Glutamatergic neuron (in vitro differentiated cells): ENCODE measurements at places on chromosomes 2 and 18. TPM values are rescaled to one million over a fixed set of nuclear protein-coding genes. Genes with fewer than 3 reads are reported as not detected.

- H3K36me3 ChIP-seq = no peaks in the 10 kb centered on the region
- no peak overlapping the region for H3K27ac ChIP-seq
- no peaks in the 10 kb centered on the region for H3K4me1 ChIP-seq
Observed at GRCh38 chr2:118148133-118148532, 59.9 kb downstream of the INSIG2 start.

- H3K27me3 ChIP-seq = peaks cover 56% of the 10 kb centered on the region
- H3K27ac ChIP-seq = peak overlapping the region; percentile 29
- H3K36me3 ChIP-seq = no peaks in the 10 kb centered on the region
Observed at GRCh38 chr2:44943031-44943692, 1.7 kb downstream of the SIX3 start.

- DNase-seq = no peak
- no peak overlapping the region for H3K4me3 ChIP-seq
- H3K27ac ChIP-seq = no peak overlapping the region
Observed at GRCh38 chr2:9388950-9389911, 34.1 kb downstream of the ITGB1BP1 start.

DNA sequence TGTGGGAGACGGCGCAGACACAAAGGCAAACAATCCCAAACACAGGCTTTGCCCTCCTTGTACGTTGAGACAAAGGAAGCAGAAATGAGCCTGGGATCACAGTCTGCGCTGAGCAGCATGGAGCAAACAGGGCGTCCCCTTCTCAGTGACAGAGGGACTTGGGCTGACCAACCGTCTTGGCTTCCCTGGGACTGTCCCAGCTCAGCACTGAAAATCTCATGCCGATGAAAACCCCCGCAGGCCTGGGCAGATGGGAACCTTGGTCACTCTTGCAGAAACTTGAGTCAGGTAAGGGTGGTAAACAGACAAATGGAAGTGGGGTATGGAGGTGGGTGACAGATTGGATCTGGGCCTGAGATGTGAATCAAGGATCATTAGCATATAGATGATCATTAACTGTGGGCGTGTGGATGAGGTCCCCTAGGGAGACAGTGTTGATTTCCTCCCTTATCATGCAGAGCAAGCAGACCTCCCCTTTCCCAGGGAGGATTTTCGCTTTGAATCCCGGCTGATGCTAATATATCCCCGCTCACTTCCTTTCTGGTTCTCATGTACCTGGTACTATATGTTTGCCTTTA is 19.1 kb upstream of the SH3BP4 start:
- H3K27ac ChIP-seq = peak overlapping the region; percentile 98
- H3K36me3 ChIP-seq = peaks cover 10% of the 10 kb centered on the region
- H3K27me3 ChIP-seq = no peaks in the 10 kb centered on the region
- H3K4me1 ChIP-seq = peaks cover 39% of the 10 kb centered on the region

DNA sequence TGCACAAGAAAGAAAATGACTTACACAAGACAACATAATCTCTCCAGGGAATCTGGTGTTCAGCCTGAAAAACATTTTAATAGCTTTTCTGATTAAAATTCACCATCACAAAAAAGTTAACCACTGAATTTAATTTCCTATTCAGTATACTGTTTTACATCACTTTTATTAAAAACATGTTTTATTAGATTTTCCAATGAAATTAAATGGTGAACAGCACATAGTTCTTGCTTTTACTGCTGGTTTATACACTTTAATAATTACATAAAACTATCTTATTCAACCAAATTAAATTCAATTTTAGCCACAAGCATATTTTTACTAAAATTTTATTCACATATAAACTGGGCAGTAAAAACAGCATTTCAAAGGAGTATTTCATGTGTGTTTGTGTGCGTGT is 138.3 kb downstream of the NOL4 start:
- DNase-seq = no peak
- H3K27me3 ChIP-seq = no peaks in the 10 kb centered on the region
- no peak overlapping the region for H3K27ac ChIP-seq
- peaks cover 3% of the 10 kb centered on the region for H3K4me1 ChIP-seq

DNA sequence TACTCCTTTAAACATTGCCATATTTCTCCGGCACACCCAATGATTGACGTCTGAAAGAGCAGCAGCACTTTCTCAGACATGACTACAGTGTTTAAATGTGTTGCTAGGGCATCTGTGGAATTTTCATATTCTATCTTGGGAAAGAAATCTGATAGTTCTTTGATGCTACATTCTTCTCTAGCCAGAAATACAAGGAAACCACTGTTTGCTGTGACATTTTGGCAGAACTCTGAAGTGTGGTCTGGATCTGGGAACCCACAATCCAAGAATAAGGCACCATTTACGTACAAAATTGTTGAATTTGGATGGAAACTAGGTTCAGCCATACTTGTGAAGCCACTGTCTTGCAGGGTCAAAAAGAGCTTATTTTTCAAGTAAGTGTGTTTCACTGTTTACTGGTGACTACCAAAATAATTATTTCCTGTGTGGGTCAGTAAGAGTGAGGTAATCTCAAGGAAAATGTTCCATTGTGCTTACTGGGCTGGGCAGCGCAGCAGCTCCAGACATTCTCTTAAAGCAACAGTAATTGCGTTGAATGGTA is 21.3 kb upstream of the CD28 start:
- no peak overlapping the region for H3K27ac ChIP-seq
- peaks cover 4% of the 10 kb centered on the region for H3K27me3 ChIP-seq

DNA sequence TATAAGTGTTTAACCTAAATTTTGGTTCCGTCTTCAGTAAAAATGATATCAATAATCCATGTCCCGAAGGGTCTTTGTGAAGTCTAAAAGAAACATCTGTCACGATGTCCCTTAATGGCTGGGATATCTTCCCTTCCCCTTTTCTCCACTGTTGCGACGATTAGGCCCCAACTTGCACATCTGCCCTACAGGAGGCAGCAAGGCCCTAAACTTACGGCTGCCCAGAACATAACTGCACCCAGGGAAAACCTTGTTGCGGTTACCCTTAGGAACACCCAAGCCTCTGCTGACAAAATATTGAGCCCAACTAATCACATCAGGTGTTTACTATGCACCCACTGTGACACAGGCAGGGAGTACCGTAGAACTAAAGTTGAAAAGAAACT is 1.3 kb upstream of the SMAD2 start:
- peaks cover 32% of the 10 kb centered on the region for H3K4me1 ChIP-seq
- H3K27me3 ChIP-seq = peaks cover 3% of the 10 kb centered on the region
- DNase-seq = no peak
- H3K36me3 ChIP-seq = no peaks in the 10 kb centered on the region

- H3K36me3 ChIP-seq = peaks cover 7% of the 10 kb centered on the region
- H3K4me1 ChIP-seq = no peaks in the 10 kb centered on the region
- H3K4me3 ChIP-seq = no peak overlapping the region
- H3K27ac ChIP-seq = no peak overlapping the region
Observed at GRCh38 chr2:126905991-126906390, 7.3 kb downstream of the TEX51 start.

- H3K4me1 ChIP-seq = no peaks in the 10 kb centered on the region
- no peaks in the 10 kb centered on the region for H3K36me3 ChIP-seq
- no peak overlapping the region for H3K27ac ChIP-seq
- no peaks in the 10 kb centered on the region for H3K27me3 ChIP-seq
- DNase-seq = no peak
Observed at GRCh38 chr2:82814146-82814545, 1644.9 kb downstream of the SUCLG1 start.

DNA sequence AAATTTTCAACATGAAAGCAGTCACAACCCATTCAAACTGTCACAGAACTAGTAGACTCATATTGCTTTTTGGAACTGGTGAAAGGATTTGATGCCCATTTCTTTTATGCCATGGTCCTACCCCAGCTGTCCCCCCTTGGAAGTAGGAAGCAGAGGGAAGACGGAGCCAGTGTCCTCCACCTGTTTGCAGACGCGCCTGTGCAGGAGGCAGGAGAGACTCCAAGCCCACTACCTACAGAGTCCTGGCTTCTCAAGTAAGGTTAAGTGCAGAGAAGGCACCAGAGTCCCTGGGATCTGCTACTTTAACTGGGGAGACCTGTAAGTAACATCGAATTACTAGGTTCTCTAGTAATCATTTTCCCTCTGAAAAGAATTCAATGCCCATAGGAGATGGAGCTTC is 32.7 kb upstream of the DNMT3A start:
- H3K36me3 ChIP-seq = no peaks in the 10 kb centered on the region
- peaks cover 13% of the 10 kb centered on the region for H3K27me3 ChIP-seq
- no peak overlapping the region for H3K4me3 ChIP-seq
- peaks cover 24% of the 10 kb centered on the region for H3K4me1 ChIP-seq
- DNase-seq = no peak

- no peaks in the 10 kb centered on the region for H3K4me1 ChIP-seq
- peaks cover 7% of the 10 kb centered on the region for H3K36me3 ChIP-seq
- DNase-seq = no peak
- H3K4me3 ChIP-seq = no peak overlapping the region
Observed at GRCh38 chr18:12908706-12909105, 24.7 kb upstream of the PTPN2 start.

DNA sequence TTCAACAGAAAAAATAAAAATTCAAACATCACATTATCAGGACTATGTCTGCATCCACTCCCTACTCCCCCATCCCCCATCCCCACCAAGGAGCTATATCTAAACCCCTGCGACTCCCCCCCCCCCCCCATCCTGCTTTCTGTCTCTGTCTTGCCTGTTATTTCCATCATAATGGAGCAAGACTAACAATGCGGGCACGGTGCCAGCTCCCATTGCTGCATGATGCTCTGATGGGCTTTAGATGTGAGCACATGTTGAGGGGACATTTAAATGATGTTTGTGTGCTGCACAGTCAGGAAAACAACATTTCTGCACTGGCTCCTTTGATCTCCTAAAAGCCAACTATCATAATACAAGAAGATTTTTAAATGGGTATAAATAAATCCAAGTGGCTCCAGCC is 644.2 kb upstream of the SETBP1 start:
- H3K36me3 ChIP-seq = no peaks in the 10 kb centered on the region
- DNase-seq = peak; percentile 22
- no peak overlapping the region for H3K4me3 ChIP-seq

DNA sequence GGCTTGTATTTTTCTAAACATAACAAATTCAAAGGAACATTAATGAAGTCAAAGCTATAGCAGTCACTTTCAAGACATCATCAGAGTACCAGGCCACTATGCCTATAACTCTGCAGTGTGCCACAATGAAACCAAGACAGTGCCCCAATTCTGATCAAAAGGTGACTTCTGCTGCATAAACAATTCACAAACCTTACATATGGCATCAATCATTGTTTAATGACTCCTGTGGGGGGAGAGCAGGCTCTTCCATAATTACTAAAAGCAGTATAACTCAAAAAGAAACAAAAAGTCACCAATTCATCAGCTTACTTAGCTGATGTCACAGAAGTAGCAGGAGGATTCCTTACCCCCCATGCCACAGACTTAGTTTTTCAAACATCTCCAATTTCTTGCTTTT is 15.5 kb downstream of the LPIN2 start:
- H3K4me3 ChIP-seq = no peak overlapping the region
- H3K36me3 ChIP-seq = no peaks in the 10 kb centered on the region
- peaks cover 3% of the 10 kb centered on the region for H3K27me3 ChIP-seq
- DNase-seq = no peak
- no peaks in the 10 kb centered on the region for H3K4me1 ChIP-seq

- H3K4me3 ChIP-seq = no peak overlapping the region
- DNase-seq = no peak
- no peaks in the 10 kb centered on the region for H3K4me1 ChIP-seq
- H3K27ac ChIP-seq = no peak overlapping the region
- no peaks in the 10 kb centered on the region for H3K36me3 ChIP-seq
- peaks cover 2% of the 10 kb centered on the region for H3K27me3 ChIP-seq
Observed at GRCh38 chr2:234536178-234536965, 39.5 kb upstream of the ARL4C start.

DNA sequence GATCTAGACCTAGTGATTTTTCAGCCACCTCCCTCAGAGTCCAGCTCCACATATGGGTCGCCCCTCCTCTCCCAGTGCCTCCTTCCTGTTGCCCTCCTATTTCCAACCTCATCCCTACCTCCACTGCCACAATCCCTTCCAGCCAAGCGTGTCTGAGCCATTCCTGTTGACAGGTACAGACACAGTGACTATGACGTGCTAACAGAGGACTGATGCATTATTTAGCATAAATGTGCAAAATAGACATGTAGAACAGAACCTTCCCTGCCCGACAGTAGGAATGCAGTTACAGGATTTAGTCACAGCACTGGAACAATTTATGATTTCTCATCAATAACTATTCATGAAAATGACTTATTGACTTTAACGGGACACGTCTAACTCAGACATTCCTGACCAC is 84.4 kb upstream of the PPP1CB start:
- no peak overlapping the region for H3K4me3 ChIP-seq
- DNase-seq = no peak
- no peak overlapping the region for H3K27ac ChIP-seq
- peaks cover 2% of the 10 kb centered on the region for H3K27me3 ChIP-seq

- peaks cover 11% of the 10 kb centered on the region for H3K4me1 ChIP-seq
- no peaks in the 10 kb centered on the region for H3K27me3 ChIP-seq
- no peak overlapping the region for H3K27ac ChIP-seq
Observed at GRCh38 chr2:18991177-18992168, 366.9 kb downstream of the OSR1 start.

DNA sequence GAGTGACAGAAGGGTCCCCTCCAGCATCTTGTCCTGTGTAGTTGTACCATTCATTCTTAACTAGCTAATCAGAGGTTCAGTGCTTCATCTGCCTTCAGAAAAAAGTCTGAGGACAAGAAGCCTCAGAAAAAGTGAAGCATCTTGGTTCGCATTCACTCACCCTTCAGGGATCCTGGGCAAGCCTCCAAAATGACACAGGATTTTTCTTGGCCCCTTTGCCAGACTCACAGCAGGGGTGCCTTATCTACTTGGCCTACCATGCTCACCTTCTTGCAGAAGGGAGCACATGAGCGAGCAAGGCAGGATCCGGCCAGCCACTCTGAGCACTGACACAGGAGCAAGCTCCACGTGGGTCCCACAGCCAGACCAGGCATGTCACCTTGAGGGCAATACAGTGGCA is 43.1 kb upstream of the XDH start:
- H3K27me3 ChIP-seq = no peaks in the 10 kb centered on the region

GRCh38 chr2:66441581-66442320 is 6.8 kb downstream of the MEIS1 start:
- H3K4me1 ChIP-seq = peaks cover 16% of the 10 kb centered on the region
- DNase-seq = no peak
- H3K27ac ChIP-seq = no peak overlapping the region
- peaks cover 7% of the 10 kb centered on the region for H3K36me3 ChIP-seq
- H3K27me3 ChIP-seq = peaks cover 47% of the 10 kb centered on the region
- H3K4me3 ChIP-seq = peak overlapping the region; percentile 23

DNA sequence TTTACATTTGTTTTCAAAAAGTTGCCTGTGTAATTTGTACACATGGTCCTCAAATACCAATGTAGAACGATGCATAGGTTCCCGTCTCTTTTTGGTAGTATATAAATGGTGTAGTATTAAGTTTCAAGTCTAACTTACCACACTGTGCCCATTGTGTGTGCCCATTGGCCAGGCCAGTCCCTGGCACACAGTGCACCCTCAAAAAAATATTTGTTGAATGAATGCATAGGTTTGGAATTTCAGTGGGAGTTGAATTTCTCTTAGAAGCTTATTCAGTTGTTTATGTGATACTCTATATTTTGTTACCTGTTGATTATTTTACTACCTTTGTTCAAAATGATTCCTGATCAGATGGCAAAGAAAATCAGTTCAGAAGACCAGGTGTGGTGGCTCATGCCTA is 30.1 kb downstream of the IDH1 start:
- H3K4me3 ChIP-seq = no peak overlapping the region
- H3K27ac ChIP-seq = no peak overlapping the region
- no peaks in the 10 kb centered on the region for H3K27me3 ChIP-seq
- DNase-seq = no peak
- H3K4me1 ChIP-seq = no peaks in the 10 kb centered on the region
- peaks cover 17% of the 10 kb centered on the region for H3K36me3 ChIP-seq

The REG1B gene
- total RNA-seq = not detected

The ZNF407 gene
- 15.8 TPM for total RNA-seq

The PROM2 gene
- total RNA-seq = 5.4 TPM

The ELMOD3 gene
- total RNA-seq = 18.0 TPM

The SMIM21 gene
- total RNA-seq = not detected

The SMAD7 gene
- 10.8 TPM for total RNA-seq

The NCL gene
- total RNA-seq = 320 TPM

The GAL3ST2 gene
- total RNA-seq = 0.42 TPM

The MGAT4A gene
- total RNA-seq = 35.8 TPM

The TBR1 gene
- total RNA-seq = not detected

The ERICH2 gene
- total RNA-seq = 2.1 TPM
